ENCODE measurements at places on chromosomes 1 and 21. TPM values are rescaled to one million over a fixed set of nuclear protein-coding genes. Genes with fewer than 3 reads are reported as not detected.

- DNase-seq: no peak
Observed at GRCh38 chr1:58157256-58157655, 389.3 kb downstream of the OMA1 start.

Gene NBPF4
- not detected for polyA plus RNA-seq

DNA sequence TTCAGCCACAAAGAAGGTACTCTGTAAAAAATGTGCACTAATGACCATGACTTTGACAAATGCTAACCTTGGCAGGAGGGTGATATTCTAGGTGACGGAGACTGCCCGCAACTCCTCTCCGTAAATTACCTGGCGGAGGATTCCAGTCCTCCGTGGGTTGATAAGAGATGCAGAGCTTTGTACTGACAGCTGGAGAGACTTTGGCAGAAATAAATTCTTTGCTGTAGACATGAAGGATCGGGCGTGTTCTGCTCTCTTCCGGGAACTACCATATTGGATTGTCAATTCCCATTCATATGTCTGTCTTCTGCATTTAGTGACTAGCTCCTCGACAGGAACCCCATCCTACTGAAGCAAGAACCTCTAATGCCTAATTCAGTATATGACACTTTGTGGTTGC lies 158.3 kb upstream of the KAZN start:
- no peak for DNase-seq

Gene FALEC
- polyA plus RNA-seq: 0.77 TPM

GRCh38 chr21:32477424-32477745 lies 64.9 kb downstream of the EVA1C start:
- DNase-seq: no peak

- no peak for DNase-seq
Observed at GRCh38 chr1:97803026-97803425, 117.8 kb downstream of the DPYD start.
